Naive thymus-derived CD4-positive, alpha-beta T cell (primary cell): ENCODE measurements at places on chromosomes 2 and 18. TPM values are rescaled to one million over a fixed set of nuclear protein-coding genes. Genes with fewer than 3 reads are reported as not detected.

- no peak for DNase-seq
- H3K4me1 ChIP-seq = no peaks in the 10 kb centered on the region
- H3K4me3 ChIP-seq = no peak overlapping the region
- no peaks in the 10 kb centered on the region for H3K27me3 ChIP-seq
- H3K36me3 ChIP-seq = no peaks in the 10 kb centered on the region
Observed at GRCh38 chr2:133603109-133603508, 34.8 kb upstream of the NCKAP5 start.

GRCh38 chr2:109597283-109597682 is 16.5 kb downstream of the SEPTIN10 start:
- DNase-seq = no peak
- H3K4me1 ChIP-seq = no peaks in the 10 kb centered on the region
- H3K4me3 ChIP-seq = no peak overlapping the region
- H3K36me3 ChIP-seq = no peaks in the 10 kb centered on the region

GRCh38 chr18:55139836-55140235 is 180.6 kb upstream of the CCDC68 start:
- H3K36me3 ChIP-seq = no peaks in the 10 kb centered on the region
- H3K27me3 ChIP-seq = no peaks in the 10 kb centered on the region
- no peaks in the 10 kb centered on the region for H3K4me1 ChIP-seq
- H3K27ac ChIP-seq = no peak overlapping the region
- DNase-seq = no peak
- H3K4me3 ChIP-seq = no peak overlapping the region

DNA sequence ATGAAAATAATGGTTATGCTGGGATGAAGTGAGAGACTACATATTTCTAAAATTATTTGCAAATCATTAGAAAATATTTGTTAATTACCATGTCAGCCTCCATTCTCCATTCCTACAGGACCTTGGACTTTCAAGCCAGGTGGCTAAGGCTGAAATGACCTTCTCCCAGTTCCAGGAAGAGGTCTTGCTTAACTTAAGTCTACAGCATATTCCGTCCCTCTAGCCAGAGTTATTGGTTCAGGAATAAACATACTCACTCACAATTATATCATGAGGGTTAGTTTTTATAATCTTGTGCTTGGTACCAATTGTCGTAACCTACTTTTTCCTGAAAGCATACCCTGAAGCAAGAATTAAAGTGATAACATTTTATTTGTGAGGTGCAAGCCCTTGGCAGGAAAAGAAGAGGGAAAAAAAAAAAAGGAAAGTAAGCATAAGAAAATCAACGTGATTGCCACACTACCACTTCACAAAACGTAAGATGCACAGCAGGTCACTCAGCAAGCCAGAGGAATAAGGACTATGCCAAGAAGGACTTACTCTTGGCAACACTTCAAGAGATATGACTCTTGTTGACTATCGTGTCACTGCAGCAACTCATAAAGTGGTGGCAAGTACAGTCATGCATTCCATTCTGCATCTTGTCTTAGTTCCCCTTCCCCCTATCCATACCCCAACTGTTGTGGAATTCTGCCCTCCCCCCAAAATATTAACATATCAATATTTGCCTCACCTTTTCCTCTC is 479.1 kb downstream of the MBD2 start:
- no peaks in the 10 kb centered on the region for H3K4me1 ChIP-seq
- no peaks in the 10 kb centered on the region for H3K27me3 ChIP-seq
- DNase-seq = no peak
- no peak overlapping the region for H3K27ac ChIP-seq
- no peaks in the 10 kb centered on the region for H3K36me3 ChIP-seq

- H3K27ac ChIP-seq = no peak overlapping the region
- no peak for DNase-seq
Observed at GRCh38 chr2:133326652-133327397, 241.4 kb downstream of the NCKAP5 start.

DNA sequence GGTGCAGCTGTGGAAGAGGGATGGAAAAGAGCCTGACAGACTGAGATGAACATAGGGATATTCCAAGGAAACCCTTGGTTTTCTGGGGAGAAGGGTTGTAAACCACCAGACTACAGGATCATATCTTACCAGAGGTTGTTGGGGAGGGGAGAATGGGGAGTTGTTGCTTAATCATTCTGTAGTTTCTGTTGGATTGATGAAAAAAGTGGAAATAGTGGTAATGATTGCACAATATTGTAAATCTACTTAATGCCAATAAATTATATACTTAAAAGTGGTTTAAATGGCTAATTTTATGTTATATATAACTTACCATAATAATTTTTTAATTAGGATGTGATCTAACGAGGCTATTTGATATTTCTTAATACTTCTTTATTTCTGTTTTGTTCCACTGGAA is 800.9 kb downstream of the BCL11A start:
- no peak for DNase-seq
- H3K36me3 ChIP-seq = no peaks in the 10 kb centered on the region
- H3K4me3 ChIP-seq = no peak overlapping the region
- no peaks in the 10 kb centered on the region for H3K27me3 ChIP-seq
- H3K4me1 ChIP-seq = no peaks in the 10 kb centered on the region

- no peaks in the 10 kb centered on the region for H3K36me3 ChIP-seq
- no peak overlapping the region for H3K27ac ChIP-seq
- no peaks in the 10 kb centered on the region for H3K4me1 ChIP-seq
Observed at GRCh38 chr2:79129260-79129659, 9.0 kb downstream of the REG1A start.

- H3K4me3 ChIP-seq = no peak overlapping the region
- H3K27me3 ChIP-seq = no peaks in the 10 kb centered on the region
- H3K36me3 ChIP-seq = no peaks in the 10 kb centered on the region
- DNase-seq = no peak
- no peaks in the 10 kb centered on the region for H3K4me1 ChIP-seq
Observed at GRCh38 chr2:7121851-7122250, 204.6 kb downstream of the RNF144A start.

GRCh38 chr2:221426929-221427328 is 145.2 kb downstream of the EPHA4 start:
- DNase-seq = no peak
- no peaks in the 10 kb centered on the region for H3K4me1 ChIP-seq
- no peaks in the 10 kb centered on the region for H3K36me3 ChIP-seq
- no peak overlapping the region for H3K4me3 ChIP-seq
- H3K27ac ChIP-seq = no peak overlapping the region

GRCh38 chr2:30400151-30400954 is 46.7 kb upstream of the LCLAT1 start:
- no peaks in the 10 kb centered on the region for H3K36me3 ChIP-seq
- H3K4me3 ChIP-seq = no peak overlapping the region
- no peak for DNase-seq
- H3K27ac ChIP-seq = no peak overlapping the region

DNA sequence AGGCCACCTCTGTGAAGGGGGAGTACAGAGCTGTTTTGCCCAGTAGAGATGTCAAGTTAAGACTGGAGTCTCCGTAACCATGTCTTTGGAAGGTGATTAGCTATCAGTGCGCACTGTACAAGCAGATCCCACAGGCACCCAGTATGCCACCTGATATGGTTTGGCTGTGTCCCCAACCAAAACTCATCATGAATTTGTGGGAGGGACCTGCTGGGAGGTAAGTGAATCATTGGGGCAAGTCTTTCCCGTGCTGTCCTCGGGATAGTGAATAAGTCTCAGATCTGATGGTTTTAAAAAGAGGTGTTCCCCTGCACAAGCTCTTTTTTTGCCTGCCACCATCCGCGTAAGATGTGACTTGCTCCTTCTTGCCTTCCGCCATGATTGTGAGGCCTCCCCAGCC is 90.2 kb downstream of the ACTR2 start:
- H3K27me3 ChIP-seq = no peaks in the 10 kb centered on the region
- DNase-seq = no peak
- H3K27ac ChIP-seq = no peak overlapping the region
- H3K4me3 ChIP-seq = no peak overlapping the region
- no peaks in the 10 kb centered on the region for H3K36me3 ChIP-seq

DNA sequence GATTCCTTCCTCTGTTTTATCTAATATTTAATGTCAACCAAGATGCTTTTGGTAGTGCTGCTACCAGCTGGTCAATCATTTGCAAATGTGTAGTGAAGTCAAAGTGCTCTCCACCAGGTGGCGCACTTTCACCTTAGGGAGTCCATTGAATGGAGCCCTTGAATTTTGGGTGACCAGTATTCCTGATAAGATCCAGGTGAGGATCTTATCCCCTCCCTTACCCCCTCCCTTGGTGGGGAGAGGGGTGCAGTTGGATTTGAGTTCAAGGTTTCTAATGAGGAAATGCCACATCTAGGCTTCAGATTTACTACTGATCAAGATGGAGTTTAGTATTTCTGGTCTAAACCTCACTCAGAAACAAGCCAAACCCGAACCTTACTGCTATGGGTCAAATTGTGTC is 12.0 kb upstream of the E2F6 start:
- H3K4me1 ChIP-seq = no peaks in the 10 kb centered on the region
- no peaks in the 10 kb centered on the region for H3K27me3 ChIP-seq
- DNase-seq = peak; percentile 61
- no peak overlapping the region for H3K27ac ChIP-seq
- no peaks in the 10 kb centered on the region for H3K36me3 ChIP-seq

- no peaks in the 10 kb centered on the region for H3K4me1 ChIP-seq
- no peaks in the 10 kb centered on the region for H3K27me3 ChIP-seq
- no peak overlapping the region for H3K4me3 ChIP-seq
- DNase-seq = no peak
- H3K27ac ChIP-seq = no peak overlapping the region
Observed at GRCh38 chr2:11701751-11702301, 31.8 kb upstream of the NTSR2 start.

GRCh38 chr2:179340678-179341077 is 76.0 kb upstream of the SESTD1 start:
- no peak overlapping the region for H3K4me3 ChIP-seq
- no peaks in the 10 kb centered on the region for H3K36me3 ChIP-seq
- H3K4me1 ChIP-seq = no peaks in the 10 kb centered on the region

GRCh38 chr2:218366621-218367414 is 10.2 kb downstream of the CATIP start:
- peak overlapping the region; percentile 72 for H3K27ac ChIP-seq
- no peaks in the 10 kb centered on the region for H3K27me3 ChIP-seq

- H3K4me3 ChIP-seq = no peak overlapping the region
- peaks cover 12% of the 10 kb centered on the region for H3K4me1 ChIP-seq
- H3K27me3 ChIP-seq = no peaks in the 10 kb centered on the region
- H3K36me3 ChIP-seq = peaks cover 5% of the 10 kb centered on the region
- H3K27ac ChIP-seq = no peak overlapping the region
Observed at GRCh38 chr2:28277466-28277865, 115.2 kb upstream of the FOSL2 start.

GRCh38 chr2:66301022-66301766 is 133.7 kb upstream of the MEIS1 start:
- H3K27me3 ChIP-seq = no peaks in the 10 kb centered on the region
- H3K4me1 ChIP-seq = no peaks in the 10 kb centered on the region
- no peak overlapping the region for H3K27ac ChIP-seq
- H3K4me3 ChIP-seq = no peak overlapping the region
- no peaks in the 10 kb centered on the region for H3K36me3 ChIP-seq
- no peak for DNase-seq

DNA sequence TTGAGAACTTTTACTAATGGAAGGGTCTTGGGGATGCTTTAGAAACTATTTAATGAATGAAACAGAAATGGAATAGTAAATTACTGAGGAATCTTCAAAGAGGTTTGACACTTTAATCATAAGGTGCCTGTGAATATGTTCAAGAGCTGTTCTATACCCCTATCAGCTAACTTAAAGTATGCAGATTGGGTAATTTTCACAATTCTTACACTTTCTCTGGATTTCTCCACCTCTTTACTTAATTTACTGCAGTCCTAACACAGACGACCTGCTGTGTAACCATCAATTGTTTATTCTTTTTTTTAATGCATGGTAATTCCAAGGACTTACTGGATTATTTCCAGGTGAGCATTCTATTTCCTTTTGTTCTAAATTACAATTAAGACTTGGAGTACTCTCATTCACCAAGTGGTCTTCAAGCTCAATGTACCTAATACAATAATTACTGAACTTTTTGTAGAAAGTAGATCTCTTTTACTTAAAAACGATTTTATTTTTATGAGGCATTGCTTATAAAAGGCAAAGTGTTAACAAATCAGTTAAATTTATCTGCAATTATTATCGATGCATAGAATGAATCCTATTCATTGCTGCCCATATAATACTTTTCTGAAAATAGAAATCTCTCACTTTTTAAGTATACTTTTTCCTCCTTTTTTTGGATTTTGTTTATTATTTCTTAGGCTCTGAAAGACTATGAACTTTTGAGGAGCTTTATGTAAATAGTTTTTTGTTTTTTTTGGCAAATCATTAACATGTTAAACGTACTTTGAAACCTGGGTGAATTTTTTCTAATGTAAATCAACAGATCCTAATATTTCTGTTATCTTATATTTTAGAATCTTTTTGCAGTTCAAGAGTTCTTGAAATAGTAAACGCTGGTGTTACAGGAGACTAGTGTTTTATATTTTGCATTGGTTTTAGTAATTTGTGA is 5.5 kb downstream of the VSNL1 start:
- no peaks in the 10 kb centered on the region for H3K4me1 ChIP-seq
- H3K27ac ChIP-seq = no peak overlapping the region
- no peak for DNase-seq
- H3K27me3 ChIP-seq = no peaks in the 10 kb centered on the region
- no peak overlapping the region for H3K4me3 ChIP-seq

GRCh38 chr18:9535430-9535991 is 60.2 kb downstream of the RALBP1 start:
- no peak for DNase-seq
- H3K27me3 ChIP-seq = no peaks in the 10 kb centered on the region
- peaks cover 73% of the 10 kb centered on the region for H3K36me3 ChIP-seq
- no peak overlapping the region for H3K27ac ChIP-seq
- H3K4me3 ChIP-seq = no peak overlapping the region
- H3K4me1 ChIP-seq = no peaks in the 10 kb centered on the region

- H3K27me3 ChIP-seq = no peaks in the 10 kb centered on the region
- H3K4me1 ChIP-seq = no peaks in the 10 kb centered on the region
- no peaks in the 10 kb centered on the region for H3K36me3 ChIP-seq
- H3K4me3 ChIP-seq = no peak overlapping the region
- H3K27ac ChIP-seq = no peak overlapping the region
Observed at GRCh38 chr2:206368933-206369569, 74.3 kb upstream of the ADAM23 start.

DNA sequence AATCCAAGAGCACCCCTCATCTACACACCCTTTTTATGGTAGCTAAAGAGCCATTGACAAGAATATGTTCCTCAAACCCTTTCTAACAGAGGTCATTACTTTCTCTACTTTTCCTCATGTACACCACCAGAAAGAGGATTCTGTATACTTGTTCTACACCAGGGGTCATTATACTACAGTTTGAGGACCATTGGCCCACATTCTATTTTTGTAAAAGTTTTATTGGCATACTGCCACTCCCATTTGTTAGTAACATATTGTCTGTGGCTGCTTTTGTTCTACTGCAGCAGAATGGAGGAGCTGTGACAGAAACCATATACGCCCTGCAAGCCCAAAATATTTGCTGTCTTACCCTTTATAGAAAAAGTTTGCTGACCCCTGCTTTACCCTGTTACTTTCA is 14.3 kb downstream of the HTR2B start:
- no peaks in the 10 kb centered on the region for H3K4me1 ChIP-seq
- H3K4me3 ChIP-seq = no peak overlapping the region
- no peak for DNase-seq
- no peak overlapping the region for H3K27ac ChIP-seq

RGPD4 gene
- total RNA-seq = 0.11 TPM

LOXHD1 gene
- total RNA-seq = 1.2 TPM

DUSP11 gene
- 32.9 and 34.4 TPM in 2 replicates for total RNA-seq

TXNDC2 gene
- total RNA-seq = not detected

FOXD4L1 gene
- 0.23 and 0.24 TPM in 2 replicates for total RNA-seq

CCDC141 gene
- total RNA-seq = 36.1 TPM

ANTXR1 gene
- not detected for total RNA-seq

LHCGR gene
- not detected in 2 replicates for total RNA-seq

CNDP1 gene
- not detected for total RNA-seq

GCA gene
- total RNA-seq = 11.9 TPM
